ENCODE measurements at places on chromosomes 2 and 18.
A peak's percentile ranks its signal among the peaks of the same experiment; 100 is the strongest.

DNA sequence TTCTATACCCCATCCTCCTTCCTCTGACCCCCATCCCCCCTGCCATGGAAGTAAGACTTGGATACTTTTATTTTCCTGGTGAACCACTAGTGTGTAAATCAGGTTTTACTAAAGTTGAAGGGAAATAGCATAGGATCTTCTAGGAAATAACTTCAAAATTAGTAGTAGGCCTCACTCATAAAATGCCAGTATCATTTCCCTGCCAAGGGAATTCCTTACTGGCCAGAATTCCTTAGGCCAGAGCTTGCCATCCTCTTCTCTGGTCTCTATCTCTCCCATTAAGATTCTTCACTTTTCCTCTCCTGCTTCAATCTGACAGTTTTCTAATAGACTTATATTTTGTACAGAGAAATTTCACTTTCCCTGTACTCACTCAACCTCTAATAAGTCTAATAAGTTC, 322.8 kb upstream of the TANK start:
- no peak for DNase-seq

- no peak for DNase-seq
Measured at GRCh38 chr2:25939257-25939668, 43.0 kb downstream of the KIF3C start.

DNA sequence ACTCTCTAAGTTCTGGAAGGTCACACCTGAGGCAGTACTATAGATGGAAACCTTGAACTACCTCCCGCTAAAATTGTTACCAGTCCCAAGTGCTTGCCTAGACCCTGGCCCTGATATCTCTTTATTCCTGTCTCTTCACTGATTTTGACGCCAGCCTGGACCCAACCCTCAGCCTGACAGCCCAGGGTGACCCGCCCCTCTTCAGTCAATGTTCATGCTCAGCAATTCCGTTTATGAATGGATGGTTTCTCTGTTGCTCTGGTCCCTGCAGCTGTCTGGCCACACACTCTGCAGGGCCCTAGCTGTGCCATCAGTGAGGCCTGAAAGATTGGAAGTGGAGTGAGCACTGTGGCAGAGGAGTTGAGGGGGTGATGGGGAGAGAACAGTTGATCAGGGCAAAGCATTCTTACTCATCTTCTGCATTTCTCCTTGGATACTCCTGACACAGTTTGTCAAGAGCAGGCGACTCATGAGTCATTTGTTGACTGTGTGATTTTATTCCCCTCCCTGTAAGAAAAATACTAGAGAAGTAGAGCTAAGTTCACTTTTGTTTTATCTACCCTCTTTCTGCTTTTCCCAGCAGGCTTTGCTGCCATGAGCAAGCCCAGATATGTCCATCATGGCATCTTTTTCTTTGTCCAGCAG, 46.0 kb downstream of the NPAS2 start:
- DNase-seq, result no peak

GRCh38 chr2:74816540-74817303, 17.2 kb upstream of the HK2 start:
- DNase-seq, result no peak

DNA sequence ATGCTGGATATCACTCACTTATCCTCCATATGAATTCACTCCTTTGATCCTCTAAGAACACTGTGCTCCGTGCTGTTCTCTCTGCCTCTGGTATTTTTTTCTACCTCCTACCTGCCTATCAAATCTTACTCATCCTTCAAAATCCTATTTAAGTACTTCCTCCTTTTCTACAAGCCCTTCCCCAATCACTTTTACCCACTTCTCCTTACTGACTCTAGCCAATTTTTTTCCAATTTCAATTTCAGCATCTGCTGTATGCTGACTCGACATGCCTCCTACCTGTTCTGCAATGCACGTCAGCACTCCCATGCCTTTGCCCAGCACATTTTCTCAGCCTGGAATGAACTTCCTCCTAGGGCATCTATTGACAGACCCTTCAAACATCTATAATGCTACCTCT, 37.3 kb upstream of the LNPK start:
- no peak for DNase-seq

DNA sequence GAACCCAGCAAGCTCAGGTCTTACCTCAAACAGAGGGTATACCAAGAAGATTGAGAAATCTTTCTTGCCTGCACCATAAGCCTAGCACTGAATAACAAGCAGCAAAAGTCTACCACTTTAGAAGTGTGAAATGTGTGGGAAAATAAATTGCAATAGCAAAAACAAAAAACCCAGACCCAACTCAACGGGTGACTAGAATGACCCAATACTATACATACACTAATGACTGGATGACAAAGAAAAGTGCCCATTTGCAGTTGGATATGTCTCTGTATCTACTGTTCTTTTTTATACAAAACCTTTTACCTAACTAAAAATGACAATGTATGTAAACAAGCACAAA, 950.6 kb downstream of the TRIB2 start:
- no peak for DNase-seq

- no peak for DNase-seq
Measured at GRCh38 chr2:85502720-85503119, 36.2 kb upstream of the MAT2A start.

GRCh38 chr2:14743861-14744260, 111.3 kb downstream of the LRATD1 start:
- no peak for DNase-seq

GRCh38 chr2:213185147-213185822, 33.9 kb upstream of the IKZF2 start:
- no peak for DNase-seq

- no peak for DNase-seq
Measured at GRCh38 chr2:207041786-207042554, 102.7 kb downstream of the CPO start.

DNA sequence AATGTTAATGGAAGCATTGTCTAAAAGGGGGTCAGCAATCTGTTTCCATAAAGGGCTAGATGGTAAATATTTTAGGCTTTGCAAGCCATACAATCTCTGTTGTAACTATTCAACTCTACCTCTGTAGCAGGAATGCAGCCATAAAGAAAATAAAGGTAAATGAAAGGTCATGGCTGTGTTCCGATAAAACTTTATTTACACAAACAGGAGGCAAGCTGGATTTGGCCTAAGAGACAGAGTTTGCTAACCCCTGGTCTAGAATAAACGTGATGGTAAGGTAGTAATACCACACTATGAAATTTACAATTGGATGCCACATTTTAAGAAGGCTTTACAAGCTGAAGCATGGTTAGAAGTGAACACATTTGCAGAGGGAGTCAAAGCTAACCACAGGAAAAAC, 91.4 kb downstream of the EXOC6B start:
- DNase-seq, result no peak

GRCh38 chr2:239824046-239824694, 201.0 kb downstream of the NDUFA10 start:
- peak; percentile 51 for DNase-seq

- DNase-seq, result no peak
Measured at GRCh38 chr2:11786592-11786991, 40.2 kb downstream of the LPIN1 start.

DNA sequence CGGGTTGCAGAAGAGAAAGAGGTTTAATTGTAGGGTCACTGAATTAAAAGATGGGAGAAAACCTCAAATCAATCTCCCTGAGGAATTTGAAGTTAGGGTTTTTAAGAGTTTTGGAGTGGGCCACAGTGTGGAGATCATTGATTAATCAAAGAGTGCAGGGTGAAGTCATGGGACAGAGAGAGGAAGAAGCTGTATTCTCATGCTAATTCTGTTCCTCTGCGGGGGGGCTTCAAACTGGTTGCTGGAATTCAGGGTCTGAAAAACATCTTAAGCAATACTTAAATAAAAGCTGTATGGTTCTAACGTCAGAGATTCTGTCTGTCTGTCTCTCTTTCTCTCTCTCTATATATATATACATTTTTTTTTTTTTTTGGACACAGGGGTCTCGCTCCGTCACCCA, 169.8 kb upstream of the SPATS2L start:
- no peak for DNase-seq

DNA sequence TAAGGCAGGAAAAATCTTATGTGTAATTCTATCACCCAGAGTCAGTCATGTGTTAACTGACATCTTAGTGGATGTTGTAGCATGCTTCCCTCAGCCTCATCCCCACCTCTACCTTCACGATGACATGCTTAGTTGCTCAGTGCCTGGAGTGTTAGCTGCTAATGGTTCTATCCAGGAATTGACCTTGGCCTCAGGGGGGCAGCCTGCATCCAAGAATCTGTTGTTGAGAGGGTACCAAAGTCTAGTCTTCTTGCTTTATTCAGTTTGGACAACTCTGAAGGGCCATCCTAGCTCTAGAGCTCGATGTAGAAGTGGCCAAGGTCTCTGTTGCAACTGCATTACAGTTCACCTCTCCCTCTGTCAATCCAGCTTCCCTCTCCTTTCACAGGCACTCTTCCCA, 61.2 kb downstream of the ACYP2 start:
- peak; percentile 14 for DNase-seq

DNA sequence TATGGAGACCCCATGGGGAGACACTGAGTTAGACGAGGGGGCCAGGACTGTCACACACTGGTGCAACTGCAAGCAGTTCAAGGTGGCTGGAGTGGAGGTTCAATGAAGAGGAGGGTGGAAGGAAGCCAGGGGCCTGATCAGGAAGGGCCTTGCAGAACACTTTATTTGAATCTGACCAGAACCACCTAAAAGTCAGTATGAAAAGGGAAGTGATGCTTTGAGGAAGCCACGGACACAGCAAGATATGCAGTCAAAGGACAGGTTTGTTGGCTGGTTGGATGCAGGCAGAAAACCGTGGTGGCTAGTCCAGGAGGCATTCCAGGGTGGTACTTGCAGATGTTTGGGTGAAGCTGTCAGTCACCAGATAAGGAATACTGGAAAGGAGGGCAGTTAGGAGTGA, 3.5 kb upstream of the FAM124B start:
- no peak for DNase-seq

DNA sequence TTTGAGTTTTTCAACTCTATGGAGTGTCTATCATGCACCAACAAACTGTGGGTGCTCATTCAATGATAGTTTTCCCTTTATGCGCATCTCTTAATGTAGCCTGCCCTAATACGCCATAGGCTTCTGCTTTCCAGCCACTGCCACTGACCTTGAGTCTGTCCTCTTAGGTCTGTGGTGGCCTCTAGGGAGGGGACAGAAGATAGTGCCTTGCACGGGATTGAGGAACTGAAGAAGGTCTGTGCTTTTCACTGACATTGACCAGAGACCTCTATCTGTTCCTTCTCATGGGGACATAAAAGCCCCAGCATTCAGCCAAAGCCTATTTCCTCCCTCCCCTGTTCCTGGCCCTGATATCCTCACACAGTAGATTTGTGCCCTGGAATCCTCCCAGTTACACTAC, 2.3 kb downstream of the GCKR start:
- no peak for DNase-seq

- no peak for DNase-seq
Measured at GRCh38 chr2:146853741-146854444, 990.9 kb upstream of the ACVR2A start.

DNA sequence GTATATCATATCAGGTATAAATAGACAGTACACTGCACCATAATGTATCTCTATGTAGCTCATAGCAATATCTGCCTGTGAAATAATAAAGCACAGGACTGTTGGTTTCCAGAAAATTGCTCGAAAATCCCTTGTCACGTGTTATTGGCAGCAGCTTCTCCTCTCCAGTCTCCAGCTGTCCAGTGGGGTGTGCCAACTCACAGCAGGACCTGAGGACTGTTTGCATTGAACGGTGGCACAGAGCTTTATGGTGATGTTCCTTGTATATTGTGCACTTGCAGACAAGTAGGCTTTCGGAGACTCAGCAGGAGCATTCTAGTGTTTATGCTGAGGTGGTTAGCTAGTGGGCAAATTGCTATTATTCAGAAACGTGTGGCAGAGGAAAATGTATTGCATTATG, 182.2 kb upstream of the ATP5MC3 start:
- peak; percentile 3 for DNase-seq

DNA sequence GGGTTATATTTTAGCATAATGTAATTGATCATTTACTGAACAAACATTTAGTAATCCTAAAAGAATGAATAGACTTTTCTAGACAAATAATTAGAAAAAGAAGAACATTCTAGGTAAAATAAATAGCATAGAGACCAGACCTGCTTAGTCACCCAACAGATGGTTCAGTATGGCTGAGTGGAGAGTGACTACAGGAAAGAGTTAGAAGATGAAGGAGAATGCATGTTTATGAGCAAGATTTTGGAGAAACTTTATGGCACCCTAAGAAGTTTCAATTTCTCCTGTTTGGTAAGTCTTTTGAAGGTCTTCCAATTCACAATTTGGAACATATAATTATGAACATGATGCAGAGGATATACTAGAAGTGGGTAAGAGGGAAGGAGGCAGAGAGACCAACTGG, 32.9 kb downstream of the FAP start:
- DNase-seq, result no peak

DNA sequence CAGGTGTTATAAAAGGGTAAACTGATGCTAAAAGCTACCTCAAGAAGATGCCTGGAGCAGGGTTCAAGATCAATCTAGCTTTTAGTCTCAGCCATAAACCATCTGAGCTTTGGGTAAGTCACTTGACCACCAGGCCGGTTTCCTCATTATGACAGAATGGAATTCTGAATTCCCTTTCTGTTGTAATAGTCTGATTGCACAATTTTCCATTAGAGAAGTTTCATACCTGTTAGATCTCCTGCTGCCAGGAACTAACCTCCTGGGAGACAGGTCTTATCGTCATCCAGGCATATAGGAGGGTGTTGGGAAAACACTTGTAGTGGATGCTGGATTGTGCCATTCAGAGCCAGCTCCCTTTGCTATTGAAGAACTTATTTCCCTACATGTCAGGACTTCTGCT, 272.5 kb downstream of the TDRD15 start:
- DNase-seq, result no peak

DNA sequence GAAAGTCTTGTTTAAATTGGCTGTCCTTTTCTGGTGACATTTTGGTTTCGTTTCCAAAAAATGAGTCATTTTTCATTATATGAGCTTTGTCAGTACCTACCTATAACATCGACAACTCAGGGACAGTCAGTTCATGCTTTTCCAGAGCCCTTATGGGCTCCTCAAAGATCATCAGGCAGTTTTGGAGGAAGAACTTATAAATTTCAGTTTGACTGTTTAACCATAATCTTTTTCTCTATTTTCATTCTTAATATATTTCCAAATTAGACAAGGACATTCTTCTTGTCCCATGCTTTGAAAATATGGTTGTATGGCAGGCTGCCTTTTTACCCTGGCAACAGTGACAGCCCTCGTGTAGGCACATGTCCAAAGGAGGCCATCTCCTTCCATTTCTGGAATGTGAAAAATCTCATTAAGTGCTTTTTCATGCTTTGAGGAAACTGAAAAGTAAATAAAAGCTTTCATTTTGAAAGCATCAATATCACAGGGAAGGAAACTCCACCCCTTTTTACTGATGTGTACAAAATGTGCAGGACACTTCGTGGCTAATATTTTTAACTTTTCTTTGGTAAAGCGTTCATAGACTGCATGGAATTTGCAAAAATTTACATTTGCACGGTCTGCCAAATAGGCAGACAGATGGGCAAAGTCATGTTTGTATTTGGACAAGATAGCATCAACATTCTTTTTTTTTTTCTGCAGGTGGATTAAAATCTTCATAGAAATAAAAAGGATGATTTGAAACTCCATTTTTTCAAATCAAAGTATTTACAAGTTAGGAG, 7.2 kb upstream of the PROC start:
- DNase-seq, result no peak
